ENCODE measurements at places on chromosomes 13 and 19.

DNA sequence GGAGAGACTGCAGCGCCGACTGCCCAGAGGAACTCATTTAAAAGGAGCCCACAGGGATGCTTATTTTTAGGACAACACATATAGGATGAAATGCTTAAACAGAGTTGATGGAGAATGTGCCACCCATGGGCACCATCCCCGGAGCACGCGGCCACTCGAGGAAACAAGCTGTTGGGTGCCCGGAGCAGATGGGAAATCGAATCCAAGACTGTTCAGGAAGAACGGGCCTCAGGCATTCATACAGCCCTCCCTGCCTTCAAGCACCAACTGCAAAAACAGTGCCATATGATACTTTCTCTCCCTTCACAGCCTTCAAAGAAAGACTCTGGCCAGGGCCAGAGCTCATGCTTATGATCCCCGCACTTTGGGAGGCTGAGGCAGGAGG is 40.2 kb downstream of the RAB20 start:
- DNase-seq: no peak

DNA sequence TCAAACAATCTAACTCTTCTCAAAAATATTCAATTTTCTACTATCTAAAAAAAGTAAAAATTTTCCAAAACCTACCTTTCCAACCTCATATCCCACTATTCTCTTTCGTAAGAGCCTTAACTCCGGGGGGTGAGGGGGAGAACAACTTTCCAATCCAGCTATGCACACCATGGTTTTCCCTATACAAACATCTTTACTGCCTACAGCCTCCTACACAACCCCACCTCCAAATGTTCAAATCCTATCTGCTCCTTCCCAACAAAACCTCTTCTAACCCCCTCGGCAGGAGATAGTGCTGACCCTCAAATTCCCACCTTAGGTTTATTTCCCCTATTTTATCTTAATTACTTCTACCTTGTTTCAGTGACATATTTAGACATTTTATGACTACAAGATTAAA is 102.0 kb downstream of the DIAPH3 start:
- no peak for DNase-seq

DNA sequence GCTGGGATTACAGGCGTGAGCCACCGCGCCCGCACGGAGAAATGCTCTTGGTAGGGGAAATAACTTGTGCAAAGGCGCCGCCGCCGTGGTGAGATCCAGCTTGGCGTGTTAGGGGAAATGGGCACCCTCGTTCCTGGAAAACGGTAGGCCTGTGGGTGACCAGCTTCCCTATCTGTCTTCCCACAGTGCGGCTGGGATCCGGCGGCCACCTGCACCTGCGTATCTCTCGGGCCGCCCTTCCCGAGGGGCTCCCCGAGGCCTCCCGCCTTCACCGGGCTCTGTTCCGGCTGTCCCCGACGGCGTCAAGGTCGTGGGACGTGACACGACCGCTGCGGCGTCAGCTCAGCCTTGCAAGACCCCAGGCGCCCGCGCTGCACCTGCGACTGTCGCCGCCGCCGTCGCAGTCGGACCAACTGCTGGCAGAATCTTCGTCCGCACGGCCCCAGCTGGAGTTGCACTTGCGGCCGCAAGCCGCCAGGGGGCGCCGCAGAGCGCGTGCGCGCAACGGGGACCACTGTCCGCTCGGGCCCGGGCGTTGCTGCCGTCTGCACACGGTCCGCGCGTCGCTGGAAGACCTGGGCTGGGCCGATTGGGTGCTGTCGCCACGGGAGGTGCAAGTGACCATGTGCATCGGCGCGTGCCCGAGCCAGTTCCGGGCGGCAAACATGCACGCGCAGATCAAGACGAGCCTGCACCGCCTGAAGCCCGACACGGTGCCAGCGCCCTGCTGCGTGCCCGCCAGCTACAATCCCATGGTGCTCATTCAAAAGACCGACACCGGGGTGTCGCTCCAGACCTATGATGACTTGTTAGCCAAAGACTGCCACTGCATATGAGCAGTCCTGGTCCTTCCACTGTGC is 2.4 kb downstream of the GDF15 start:
- DNase-seq: peak; percentile 75

- no peak for DNase-seq
Observed at GRCh38 chr13:63457186-63457585, 2041.5 kb upstream of the PCDH20 start.

DNA sequence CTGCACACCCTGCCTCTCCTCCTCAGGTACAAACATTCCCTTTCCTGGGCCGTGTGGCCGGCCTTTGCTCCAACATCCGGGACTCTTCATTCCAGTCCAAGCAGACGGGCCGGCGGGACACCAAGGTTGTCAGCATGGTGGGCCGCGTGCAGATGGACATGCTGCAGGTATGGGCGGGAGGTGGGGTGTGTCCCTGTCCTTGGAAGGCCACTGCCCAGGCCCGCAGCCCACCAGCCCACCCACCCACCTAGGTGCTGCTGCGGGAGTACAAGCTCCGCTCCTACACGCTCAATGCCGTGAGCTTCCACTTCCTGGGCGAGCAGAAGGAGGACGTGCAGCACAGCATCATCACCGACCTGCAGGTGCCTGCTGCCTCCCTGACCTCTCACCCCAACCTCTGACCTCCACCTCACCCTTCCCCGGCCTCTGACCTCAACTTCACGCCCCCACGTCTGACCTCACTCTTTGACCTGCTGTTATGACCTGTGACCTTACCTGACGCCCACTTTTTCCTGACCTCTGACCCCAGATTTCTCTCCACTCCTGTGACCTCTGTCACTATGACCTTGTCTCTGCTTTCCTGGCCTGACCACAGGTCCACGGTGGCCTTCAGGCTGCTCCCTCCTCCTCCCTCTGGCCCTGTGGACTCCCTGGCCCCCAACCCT is 12.4 kb upstream of the SPIB start:
- no peak for DNase-seq

DNA sequence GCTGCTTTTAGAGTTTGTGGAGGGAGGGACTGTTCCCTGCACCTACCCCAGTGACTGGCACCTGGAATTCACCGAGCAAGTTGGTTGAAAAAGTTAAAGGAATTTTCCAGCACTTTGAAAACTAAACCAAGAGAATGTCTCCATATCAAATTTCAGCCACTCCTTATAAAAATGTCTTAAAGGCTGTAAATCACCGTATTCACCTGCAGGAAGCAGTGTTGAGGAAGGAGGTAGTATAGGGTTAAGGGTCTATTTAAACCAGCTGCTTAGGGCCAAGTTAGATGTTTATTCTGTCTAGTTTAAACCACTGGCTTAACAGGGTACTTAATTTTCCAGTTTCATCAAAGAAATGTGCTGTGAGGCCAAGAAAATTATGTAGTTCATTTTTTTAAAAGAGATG is 3.8 kb upstream of the RAB20 start:
- no peak for DNase-seq

DNA sequence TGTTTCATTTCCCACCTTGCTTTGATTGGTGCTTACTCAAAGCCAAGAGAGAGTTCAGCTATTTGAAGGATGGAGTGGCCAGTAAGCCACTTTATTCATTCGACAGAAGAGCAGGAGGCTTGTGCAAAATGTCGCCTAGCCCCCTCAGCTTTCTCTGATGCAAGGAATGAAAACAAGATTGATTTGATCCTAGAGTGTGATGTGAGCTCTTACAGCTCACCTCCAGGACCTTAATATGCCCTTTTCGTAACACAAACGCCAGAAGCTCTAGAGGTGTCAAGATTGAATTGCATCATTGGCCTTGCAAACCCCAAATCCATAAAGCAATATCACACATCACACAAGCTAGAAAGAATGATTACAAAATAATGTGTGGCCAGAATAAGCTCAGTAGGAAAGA is 36.4 kb downstream of the TEX29 start:
- no peak for DNase-seq

- no peak for DNase-seq
Observed at GRCh38 chr13:102709536-102709935, 14.7 kb upstream of the METTL21C start.

GRCh38 chr19:14028901-14029300 is 953 bp downstream of the RLN3 start:
- DNase-seq: no peak

DNA sequence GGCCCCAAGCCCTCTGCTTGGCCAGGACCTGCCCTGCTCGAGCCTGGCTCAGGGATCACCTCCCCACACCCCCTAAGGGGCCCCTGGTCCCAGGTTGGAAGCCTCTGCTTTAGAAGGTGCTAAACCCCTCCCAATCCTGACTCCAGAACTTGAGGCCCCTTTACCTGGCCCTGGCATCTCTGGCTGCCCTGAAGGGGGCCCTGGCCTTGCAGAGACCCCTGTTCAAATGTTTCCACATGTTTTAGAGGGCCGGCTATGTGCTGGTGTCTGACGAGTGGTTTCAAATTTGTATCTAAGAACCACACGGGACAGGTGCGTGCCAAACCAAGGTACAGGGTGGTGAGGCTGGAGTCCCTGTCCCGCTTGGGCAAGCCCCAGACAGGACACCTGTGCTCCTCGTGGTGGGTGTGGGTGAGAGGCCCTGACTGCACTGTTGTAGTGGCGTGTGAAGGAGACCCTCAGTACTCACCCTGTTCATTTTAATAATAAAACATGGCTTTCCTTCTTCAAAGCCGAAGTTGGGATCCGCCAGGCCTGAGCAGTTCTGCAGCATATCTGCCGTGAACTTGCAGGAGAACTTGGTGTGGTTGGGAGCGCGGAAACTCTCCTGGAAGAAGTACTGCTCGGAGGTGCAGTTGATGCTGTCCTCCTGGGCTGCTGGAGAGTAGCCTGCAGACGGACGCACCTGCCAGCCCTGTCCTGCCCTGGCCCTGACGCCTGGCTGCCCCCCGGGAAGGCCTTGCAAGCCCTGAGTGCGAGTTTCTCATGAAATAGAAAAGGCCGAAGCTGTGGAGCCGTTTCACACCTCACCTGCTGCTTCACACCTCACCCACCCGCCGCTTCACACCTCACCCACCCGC is 5.4 kb downstream of the ATP4B start:
- DNase-seq: no peak

GRCh38 chr13:113051641-113052040 is 54.0 kb upstream of the F7 start:
- no peak for DNase-seq

DNA sequence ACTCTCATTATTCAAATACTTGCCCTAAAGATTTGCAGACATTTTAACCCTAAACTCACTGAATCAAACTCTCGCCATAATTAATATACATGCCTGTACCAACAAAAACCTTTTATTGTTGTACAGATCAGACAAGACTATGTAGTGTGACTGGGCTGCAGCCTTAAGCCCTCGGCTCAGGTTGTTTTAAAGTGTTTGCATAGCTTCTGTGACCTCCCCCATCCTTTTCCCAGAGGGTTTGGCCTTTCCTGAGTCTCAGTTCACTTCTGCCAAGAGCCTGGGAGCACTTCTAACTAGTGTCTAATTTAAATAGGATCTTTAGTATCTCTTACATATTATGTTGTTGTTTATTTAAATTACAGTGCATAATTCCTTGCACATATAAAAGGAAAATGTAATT is 158.2 kb downstream of the HS6ST3 start:
- no peak for DNase-seq

GRCh38 chr19:17778251-17778967 is 16.5 kb upstream of the B3GNT3 start:
- no peak for DNase-seq

DNA sequence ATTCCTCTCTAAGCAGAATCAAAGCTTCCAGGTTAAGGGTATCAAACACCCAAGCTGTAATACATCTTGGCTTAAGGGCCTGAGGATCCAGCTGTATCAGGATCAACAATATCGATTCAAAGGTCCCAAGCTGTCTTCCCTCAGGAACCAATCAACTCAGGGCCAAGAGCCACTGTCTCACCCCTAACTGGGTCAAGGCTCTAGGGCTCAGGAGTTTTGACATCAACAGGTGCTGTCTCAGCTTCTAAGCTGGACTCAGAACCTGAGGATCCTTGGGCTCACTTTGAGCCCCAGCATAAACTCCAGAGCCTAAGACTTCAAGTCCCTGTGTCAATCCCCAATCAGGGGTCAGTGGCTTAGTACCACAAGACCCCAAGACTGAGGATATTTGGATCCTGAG is 917 bp downstream of the FBXW9 start:
- DNase-seq: no peak

DNA sequence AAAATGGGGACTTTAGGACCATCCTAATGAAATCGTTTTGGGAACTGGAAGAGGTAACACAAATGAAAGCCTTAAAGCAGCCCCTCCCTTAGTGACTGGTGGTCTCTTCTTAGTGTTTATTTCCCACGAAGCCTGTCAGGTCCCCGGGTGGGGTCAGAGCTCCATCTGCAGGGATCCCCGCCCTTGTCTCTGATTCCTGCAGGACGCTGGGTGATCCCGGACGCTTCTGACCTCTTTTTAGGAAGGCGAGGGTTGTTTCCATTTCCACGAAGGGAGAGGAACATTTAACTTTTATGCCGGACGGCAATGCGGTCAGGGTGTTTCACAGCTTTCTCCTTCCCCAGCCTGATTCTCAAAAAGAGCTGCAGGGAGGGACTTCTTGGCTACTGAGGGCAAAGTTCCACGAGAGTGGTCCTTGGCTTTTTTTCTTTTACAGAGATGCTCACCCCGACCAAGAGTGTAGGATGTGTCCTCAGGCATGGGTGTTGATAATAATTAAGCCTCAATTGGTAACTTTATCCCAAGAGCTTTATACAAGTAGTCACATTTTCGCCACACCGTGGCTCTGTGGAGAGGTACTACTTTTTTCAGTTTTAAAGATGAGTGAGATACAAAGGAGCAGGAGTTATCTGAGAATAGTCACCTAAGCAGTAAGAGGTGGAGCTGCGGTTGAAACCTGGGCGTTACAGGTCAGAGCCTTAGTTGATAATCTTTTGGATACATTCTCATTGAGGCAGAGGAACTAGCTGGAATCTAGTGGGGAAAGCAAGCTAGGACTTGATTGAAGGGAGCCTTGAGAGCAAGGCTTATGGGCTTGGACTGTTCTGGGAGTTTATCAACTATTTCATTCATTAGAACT is 813 bp downstream of the ZNF284 start:
- no peak for DNase-seq

DNA sequence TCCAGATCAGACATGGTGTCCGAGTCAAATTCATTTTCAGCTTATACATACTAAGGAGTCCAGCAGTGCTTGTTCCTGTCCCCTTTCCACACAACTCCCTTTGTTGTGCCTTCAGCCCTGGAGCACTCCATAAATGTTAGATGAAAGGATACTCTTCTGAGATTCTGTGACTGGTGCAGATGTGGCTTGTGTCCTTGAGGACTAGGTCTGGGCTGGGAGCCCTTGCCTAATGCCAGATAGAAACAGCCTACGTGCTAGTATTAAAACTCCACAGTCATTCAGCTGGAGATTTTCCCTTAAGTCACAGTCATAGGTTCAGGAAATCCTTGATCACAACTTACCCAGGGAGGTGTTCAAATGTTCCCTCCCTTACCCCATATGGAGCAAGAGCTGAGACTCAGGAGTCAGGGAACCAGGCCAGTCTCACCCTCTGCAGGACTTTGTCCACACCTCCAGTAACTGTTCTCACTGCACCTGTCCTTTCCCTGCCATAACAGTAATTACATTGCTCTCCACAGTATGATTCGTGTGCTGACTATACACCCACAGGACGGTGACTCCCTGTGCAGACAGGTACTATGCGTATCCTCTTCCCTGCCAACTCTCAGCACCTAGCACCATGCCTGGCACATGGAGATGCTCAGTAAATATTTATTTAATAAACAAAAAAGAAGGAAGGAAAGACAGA is 15.5 kb upstream of the SERPINE3 start:
- DNase-seq: no peak

Data from NCI-H2081 (cell line).